NCI-H2081 (cell line): ENCODE measurements at places on chromosomes 1 and 21.

DNA sequence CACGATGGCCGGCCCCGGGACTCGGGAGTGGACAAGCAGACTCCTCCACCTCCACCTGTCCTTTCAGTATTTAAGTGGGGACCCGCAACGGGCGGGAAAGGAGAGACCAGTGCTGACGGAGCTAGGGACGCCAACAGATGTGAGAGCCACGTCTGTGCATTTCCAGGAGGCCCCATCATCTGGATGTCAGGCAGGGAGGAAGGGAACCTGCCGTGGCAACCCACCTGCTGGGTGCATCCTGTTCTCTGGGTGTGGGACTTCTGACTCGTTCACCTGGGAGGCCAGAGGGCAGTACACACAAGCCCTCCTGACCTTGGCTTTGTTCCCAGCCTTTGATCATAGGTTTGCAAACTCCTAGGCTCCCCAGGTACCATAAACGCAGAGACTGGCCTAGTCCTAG, 5.6 kb upstream of the PCBP3 start:
- DNase-seq = no peak

GRCh38 chr1:38009088-38009840, 3.3 kb upstream of the UTP11 start:
- DNase-seq = no peak

DNA sequence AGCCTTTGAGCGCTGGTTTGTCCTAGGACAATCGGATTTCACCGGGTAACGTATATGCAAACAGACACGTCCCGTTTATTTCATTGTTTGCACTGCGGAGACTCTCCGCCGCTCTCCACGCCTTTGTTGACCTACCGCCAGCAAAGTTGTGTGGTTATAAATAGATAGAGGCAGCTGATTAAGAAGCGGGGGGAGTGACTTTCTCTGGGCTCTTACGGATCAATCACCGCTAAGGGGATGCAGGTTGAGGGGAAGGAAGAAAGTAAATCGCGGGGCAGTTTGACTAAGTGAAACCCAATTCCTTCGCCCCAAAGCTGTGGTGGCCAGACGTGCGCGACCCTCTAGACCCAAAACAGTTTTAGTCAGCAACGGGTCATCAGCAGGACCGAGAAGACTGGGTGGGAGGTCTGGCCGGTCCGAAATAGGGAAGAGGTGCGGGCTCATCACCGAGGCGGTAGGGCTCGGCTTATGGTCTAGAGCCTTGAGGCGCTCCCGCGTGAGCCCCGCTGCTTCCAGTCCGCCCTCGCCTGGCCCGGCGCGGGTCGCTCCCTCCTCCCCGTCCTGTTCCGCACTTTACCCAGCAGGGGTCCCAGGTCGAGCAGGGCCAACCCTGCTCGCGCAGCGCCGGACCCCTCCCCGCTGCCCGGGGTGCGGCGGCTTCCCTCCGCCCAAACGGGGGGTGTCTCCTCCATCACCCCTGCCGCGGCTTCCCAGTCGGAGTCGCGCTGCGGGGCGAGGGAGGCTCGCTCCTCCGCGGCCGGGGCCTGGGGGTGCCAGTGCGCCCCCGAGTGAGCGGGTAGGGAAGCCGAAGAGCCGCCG, 120.8 kb upstream of the RRP15 start:
- DNase-seq = peak; percentile 59

GRCh38 chr1:21414015-21414414, 25.9 kb upstream of the NBPF3 start:
- no peak for DNase-seq

DNA sequence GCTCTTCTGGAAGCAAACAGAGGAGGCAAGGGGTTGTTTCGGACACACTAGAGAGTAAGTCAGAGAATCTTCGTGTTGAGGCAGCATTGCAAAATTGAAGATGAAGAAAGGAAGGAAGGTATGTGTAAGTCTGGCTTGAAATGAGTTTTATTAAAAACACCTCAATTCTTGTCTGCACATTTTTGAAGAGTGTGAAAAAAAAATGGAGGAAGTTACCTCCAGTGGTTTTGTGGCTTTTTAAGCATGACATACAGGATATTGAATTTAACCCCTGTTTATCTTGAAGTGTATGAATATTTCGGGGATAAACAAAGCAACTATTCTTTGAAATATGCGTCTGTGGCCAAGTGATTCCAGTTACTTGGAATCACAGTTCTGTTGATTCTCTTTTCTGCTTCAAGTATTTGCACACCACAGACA, 203.2 kb upstream of the SGIP1 start:
- DNase-seq = no peak

DNA sequence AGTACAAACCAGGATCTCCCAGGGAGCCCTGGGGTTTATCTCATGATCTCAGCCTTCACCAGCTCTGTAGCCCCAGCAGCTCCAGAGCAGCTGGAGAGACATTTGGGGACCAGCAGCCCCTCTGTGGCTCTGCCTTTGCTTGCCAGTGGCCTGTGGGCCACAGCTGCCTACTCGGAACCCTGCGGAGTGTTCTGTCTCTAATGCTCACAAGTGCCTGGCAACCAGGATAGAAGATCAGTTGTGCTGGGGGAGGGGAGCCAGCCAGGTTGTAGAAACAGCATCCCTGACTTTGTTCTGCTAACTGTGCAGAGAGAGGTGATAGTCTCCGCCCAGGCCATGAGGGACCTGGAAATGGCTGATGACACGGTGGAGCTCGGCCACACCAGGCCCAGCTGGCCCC, 50.9 kb upstream of the KCNJ15 start:
- no peak for DNase-seq

DNA sequence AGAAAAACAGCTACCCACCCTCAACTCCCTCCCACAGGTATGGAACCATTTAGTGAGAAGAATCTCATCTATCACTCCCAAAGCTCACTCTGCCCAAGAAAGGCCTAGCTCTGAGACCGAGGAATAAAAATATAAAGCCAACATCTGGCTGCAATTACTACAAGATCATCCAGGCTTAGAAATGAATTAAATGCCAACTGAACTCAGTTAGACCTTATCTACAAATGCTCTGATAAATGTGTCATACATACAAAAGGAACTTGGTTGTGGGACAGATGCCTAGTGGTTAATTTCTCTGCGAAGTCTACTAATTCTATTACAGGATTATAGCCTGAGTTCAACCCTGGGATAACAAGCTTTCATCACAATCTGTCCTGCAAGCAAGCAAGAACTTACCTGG, 6.7 kb downstream of the ADIPOR1 start:
- no peak for DNase-seq

GRCh38 chr1:228003461-228004330, 3.1 kb upstream of the WNT3A start:
- no peak for DNase-seq

DNA sequence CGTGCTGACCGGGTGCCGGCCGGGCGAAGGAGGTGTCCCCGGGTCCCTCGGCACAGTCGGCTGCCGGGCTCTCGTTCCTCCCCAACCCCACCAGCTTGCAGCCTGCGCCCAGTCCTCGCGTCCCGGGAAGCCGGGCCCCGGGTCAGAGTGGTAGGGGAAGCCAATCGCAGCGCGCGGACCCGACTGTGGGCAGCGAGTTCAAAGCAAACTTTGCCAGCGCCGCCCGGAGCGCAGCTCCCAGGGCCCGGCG, 328 bp downstream of the MYCL start:
- DNase-seq = peak; percentile 46

DNA sequence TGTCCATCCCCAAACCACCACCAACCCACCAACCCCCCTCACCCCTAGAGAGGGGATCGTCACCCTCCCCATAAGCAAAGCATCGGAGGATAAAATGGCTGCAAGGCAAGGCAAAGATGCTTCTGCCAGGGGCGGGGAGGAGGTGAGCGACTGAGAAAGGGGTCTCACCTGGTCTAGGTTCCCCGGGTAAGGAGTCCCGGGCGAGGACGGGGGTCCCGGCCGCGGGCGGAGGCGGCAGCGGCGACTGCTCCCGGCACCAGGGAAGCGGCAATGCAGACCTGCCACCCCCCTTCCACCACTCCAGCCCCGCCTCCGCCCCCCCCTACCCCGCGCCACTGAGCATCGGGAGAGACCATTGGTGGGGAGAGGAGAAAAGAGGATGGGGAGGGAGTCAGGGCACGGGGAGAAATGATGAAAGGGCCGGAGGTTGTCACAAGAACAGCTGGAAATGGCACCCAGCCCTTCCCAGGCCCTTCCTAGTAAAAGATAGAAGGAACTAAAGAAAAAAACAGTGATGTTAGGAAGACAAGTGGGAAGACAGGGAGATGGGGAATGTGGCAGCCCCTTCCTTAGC, at the start of gene SV2A:
SV2A (minus strand) TSS at position 274 of the 574 bp plus-strand sequence. CDS start 4,004 bp downstream, outside the sequence.
- DNase-seq = peak; percentile 87

DNA sequence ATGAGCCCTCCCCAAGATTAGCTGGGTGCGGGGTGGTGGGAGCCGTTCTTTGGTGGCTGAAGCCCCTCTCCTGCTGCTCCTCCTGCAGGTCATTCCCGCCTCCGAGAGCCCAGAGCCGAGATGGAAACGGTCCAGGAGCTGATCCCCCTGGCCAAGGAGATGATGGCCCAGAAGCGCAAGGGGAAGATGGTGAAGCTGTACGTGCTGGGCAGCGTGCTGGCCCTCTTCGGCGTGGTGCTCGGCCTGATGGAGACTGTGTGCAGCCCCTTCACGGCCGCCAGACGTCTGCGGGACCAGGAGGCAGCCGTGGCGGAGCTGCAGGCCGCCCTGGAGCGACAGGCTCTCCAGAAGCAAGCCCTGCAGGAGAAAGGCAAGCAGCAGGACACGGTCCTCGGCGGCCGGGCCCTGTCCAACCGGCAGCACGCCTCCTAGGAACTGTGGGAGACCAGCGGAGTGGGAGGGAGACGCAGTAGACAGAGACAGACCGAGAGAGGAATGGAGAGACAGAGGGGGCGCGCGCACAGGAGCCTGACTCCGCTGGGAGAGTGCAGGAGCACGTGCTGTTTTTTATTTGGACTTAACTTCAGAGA, 448 bp downstream of the G0S2 start:
- no peak for DNase-seq

DNA sequence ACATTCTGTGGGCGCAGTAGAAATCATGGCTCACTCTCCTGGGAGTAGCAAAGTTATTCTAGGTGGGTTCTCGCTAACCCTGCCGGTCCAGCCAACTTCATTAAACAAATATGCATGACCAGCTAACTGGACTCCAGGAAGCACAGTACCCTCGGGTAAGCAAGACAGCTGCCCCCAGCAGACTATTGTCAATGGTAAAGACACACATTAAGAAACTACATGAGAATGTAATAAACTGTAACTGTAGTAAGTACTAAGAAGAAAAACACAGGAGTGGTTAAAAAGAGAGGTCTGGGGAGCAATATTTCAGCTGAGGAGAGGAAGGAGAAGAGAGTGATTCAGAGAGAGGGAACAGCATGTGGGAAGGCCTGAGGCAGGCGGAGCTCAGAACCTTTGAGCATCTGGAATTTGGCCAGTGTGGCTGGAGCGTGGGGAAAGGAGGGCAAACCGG, 7.4 kb downstream of the SLC2A5 start:
- DNase-seq = no peak

- no peak for DNase-seq
Measured at GRCh38 chr1:45040297-45040696, 28.2 kb downstream of the UROD start.

GRCh38 chr1:46489638-46490405, at the start of gene DMBX1:
DMBX1 (plus strand) TSS chr1:46489836; CDS start chr1:46507011, 17,175 bp downstream.
- peak; percentile 21 for DNase-seq

DNA sequence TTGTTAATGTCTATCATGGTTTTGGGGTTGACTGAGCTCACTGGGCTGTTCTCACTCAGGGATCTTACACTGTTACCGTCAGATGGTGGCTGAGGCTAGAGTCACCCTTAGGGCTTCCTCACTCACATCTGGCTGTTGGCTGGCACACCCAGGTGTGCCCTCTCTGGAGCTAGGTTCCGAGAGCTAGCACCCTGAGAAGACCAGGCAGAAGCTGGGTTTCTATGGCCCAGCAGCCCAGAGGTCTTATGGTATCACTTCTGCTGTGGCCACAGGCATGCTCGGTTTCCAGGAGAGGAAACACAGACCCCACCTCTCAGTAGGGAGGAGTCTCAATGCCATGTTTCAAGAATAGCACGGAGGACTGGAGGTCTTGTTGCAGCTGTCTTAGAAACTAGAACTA, 20.7 kb upstream of the KIF1B start:
- no peak for DNase-seq

DNA sequence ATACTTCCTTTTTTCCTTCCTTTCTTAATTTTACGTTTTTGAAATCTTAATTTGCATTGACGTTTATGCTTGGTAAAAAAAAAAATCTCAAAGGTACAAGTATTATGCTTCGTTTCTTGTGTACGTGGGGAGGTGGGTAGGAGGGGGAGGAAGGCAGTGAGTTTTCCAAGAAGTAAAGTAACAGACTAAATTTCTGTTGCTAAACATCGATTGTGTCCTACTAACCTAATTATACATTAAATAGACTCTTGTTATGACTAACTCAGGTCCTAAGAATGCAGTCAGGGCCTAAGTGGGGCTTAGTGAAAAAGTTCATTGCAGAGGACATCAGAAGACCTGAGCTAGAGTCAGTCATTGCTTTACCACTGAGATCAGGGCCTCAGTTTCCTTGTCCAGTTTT, 17.5 kb downstream of the NEK7 start:
- DNase-seq = no peak

DNA sequence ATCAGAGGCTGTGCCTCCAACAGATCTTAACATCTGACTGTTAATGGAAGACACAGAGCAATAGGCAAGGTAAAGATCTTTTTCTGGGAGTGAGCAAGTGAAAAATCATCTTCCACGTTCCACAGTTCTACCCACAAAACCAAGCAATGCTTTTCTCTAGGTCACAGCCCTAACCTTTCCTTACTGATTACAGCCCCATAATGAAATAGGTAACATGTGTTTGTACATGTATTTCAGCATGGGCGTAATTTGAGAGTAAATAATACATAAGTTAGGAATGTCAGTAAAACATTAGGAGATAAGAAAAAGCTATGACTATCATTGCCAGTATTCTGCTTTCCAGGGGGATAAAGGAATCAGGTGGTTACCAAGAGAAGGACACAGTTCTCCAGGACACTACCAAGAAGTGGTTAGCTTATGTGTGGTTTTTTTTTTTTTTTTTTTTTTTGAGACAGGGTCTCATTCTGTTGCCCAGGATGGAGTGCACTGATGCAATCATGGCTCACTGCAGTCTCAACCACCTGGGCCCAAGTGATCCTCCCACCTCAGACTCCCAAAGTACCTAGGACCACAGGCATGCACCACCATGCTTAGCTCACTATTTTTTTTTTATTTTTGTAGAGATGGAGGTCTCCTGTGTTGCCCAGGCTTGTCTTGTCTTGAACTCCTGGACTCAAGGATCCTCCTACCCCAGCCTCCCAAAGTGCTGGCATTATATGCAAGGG, 72.0 kb downstream of the DAP3 start:
- no peak for DNase-seq

DNA sequence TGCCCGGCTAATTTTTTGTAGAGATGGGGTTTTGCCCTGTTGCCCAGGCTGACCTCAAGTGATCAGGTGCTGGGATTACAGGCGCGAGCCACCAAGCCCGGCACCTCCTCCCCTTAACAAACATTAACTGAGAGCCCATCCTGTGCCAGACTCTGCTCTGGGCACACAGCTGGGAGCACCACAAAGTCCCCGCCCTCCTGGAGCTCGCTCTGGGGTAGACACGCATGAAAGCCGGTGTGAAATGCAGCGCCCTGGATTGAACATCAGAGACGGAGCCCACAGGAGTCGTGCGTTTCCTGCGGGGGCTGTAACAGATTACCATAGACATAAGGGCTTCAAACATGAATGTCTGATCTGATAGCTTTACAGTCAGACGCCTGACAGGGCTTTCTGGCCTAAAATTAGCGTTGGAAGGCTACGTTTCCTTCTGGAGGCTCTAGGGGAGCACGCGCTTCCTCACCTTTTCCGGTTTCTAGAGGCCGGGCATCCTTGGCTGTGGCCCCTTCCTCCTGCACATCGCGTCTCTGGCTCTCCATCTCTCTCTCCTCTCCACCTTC, 14.3 kb downstream of the SLC27A3 start:
- no peak for DNase-seq
